KBM-7 (cell line): ENCODE measurements at places on chromosomes 1 and 21.

- DNase-seq = no peak
Observed at GRCh38 chr1:172517545-172517944, 15.4 kb upstream of the SUCO start.

DNA sequence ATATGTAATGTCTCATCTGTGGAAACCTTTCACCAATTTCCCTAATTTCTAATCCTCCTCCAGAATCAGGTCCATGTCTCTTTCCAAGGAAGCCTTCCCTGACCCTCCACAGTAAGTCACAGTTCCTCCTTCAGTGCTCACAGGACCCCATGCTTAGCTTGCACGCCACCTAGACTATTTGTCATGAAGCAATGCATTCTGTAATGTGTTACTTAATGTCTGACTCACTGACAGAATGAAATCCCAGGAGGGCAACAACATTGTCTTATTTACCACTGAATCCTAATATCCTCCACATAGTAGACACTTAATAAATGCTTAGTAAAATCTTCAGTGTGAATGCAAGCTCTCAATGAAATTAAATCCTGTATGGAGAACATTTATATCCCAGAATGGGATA, 245.9 kb upstream of the PLD5 start:
- no peak for DNase-seq

DNA sequence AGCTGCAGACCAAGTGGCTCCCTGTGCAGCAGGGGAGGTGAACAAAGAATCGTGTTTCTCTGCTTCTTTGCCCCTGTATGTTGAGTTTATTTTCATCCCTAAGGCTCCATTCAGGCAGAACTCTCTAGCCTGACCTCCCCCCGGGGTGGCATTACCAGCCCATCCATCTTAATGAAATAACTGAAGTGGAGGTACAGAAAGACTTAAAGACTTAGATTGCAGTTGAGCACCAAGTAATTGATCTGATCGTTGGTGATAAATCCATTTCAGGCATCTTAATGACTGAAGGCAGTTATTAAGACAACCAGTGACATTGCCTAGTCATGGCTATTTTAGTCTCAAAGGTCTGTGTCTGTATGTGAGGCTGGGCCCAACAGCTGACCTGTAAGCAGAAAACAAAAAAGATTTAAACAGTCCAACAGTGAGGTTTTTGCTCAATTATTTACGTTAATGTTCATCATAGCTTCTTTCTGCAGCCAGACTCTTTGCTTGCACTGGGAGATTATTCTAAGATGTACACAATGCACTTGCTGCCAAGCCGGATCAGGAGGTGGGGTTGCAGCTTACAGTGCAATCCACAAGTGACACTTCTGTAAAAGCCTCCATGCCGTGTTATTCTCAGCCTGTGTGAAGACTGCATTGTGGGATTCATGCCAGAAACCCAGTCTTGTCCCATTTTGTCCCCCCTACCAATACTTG, 363.0 kb upstream of the DUSP10 start:
- DNase-seq = no peak

DNA sequence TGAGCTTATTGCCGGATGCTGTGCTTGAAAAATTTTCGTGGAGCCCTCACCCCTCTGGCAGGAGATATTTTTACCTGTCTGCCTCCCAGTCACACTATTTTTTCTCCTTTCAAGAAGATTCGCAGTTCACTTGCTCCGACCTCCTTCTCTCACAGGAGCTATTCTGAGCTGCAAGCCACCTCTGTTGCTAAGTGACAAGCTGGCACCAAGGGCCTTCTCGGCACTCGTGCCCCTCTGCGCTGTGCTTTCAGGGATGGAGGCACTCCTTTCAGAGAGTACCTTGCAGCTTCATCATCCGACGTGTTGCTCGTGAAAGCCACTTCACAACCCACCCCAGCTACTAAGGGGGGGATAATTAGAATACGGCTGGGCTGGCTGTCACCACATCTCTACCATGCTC, 11.6 kb downstream of the SLC6A17 start:
- DNase-seq = no peak

DNA sequence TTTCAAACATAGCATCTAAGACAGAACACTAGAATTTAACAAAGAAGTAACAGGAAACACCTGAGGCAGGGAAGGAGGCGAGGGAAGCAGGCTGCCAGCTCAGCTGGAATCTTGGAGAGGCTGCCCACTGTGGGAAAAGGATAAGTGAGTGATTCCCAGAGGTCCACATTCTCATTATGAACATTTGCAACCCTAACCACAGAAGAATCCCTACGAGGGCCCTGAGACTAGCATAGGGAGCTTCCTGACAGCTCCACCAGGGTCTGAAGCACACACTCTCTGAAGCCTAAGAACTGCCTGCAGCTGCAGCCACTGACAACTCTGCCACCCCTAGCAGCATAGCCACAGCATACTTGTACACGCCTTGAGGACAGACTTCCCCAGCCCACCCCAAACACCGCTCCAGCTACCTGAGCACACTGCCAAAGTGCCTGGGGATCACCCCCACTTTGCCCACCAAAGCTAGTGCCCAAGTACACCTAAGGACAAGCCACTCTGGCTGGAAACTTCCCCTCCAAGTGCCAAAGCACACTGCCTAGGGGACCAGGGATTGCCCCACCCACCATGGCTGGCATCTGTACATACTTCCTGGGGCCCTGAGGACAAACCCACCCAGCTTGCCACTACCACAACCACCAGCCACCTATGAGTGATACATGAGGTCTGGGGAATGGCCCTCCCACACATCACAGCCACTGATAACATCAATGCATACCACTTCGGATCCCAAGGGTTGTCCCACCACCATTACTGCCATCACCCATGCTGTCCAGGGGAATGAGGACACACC, 76.6 kb upstream of the GUCA2A start:
- no peak for DNase-seq

- DNase-seq = no peak
Observed at GRCh38 chr1:68438310-68438709, 11.4 kb downstream of the RPE65 start.

DNA sequence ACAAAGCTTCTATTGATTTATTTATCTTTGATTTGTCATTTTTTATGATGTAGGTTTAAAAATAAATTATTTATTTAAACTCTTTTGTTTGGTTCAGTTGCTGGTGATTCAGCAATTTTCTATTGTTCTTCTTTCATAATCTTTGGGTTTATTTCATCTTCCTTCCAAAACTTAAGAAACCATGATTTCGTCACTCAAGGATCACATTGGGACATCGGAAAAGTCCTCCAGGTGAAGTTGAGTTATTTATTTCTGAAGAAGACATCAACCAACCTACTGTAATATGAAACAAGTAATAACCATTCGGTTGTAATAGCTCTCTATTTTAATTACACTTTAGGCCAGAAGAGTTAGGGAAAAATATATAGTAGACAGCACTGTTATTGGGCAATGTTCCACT, 23.0 kb upstream of the WLS start:
- no peak for DNase-seq

DNA sequence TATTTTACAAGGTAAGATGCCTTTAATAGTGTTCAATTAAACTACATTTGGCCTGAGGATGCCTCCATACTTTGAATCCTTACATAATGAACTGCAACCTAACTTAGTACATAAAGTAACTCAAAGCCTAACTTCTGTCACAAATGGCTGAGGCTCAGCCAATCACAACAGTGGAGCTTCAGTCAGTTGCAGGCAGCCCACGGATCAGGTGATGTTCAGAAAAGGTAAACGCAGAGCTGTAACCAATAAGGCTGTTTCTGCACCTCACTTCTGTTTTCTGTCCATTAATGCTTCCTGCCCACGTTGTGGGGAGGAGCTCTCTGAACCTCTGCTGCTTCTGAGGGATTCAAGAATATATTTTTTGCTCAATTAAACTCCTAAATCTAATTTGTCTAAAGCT, 94.8 kb upstream of the KIAA0040 start:
- DNase-seq = no peak

DNA sequence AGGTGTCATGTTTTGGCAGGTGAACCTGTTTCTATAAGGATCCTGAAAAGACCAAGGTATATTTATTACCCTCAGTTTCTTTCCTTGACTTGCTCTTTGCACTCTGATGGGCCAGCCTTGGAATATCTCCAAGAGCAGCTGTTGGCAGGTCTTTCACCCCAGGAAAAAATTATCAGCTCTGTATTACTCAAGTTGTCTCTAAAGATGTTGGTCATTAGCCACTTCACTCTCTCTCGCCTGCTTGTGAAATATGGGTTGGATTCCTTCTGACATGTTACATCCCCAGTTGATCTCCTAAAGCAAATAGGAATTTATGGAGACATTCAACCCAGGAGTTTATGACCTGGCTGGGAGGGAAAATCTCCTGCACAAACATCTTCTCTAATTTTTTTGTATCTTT, 85.9 kb downstream of the KCNJ15 start:
- no peak for DNase-seq

DNA sequence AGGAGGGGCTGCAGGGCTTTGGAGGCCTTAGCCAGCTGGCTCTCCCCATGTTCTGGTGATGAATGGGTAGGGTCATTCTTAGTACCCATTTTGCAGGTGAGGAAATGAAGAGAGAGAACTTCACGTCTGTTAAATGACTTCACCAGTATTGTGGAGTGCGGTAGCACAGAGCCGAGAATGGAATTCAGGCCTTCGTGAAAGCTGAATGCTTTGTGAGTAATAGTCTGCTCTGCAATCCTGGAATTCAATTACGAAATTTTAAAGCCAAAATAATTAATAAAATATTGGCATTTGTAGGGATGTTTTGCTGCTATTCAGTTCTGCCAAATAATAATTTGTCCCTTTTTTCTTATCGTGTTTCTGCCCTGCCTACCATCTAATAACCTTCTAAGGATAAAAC, 197.7 kb downstream of the GREM2 start:
- DNase-seq = no peak

- DNase-seq = no peak
Observed at GRCh38 chr1:169089776-169090175, 16.7 kb upstream of the ATP1B1 start.

DNA sequence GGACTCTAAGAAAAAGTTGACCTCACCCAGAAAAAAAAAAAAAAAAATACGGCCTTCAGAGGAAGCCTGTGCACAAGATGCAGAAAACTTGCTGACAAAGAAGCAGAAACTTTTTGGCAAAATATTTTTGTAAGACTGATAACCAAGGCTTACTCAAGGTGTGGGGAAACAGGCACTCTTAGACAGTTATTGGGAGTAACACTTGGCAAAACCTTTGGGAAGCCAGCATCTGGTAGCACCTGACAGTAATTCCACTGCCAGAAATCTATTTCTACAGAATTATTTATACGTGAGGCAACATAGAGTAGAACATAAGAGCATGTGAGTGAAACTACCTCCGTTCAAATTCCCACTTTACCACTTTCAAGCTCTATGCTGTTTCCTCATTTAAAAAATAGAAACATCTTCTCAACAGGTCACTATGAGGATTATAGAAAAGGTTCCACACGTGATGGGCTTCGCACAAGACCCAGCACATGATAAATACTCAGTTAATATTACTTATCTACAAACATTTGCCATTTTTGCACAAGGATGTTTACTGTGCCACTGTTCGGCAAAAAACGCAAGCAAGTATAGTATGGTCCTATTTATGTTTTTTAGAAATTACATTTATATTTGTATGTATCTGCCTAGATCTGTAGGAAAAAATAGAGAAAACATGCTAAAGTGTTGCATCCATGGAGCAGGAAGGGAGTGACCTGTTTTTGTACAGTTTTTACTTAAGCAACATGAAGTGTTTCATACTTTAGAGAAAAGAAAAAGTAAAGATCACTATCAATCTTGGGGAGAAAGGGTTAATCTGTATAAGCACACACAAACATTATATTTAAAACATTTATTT, 22.2 kb downstream of the MRPL39 start:
- DNase-seq = no peak

DNA sequence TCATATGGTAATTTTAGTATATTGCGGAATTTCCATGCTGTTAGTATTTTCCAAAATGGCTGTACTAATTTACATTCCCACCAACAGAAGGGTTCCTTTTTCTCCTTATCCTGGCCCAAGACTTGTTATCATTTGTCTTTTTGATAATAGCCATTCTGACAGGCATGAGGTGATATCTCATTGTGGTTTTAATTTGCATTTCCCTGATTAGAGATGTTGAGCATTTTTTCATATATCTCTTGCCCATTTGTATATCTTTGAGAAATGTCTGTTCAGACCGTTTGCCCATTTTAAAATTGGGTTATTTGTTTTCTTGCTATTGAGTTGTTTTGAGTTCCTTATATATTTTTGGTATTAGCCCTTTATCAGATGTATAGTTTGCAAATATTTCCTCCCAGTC, 14.0 kb downstream of the CAPZA1 start:
- DNase-seq = no peak

GRCh38 chr1:4972761-4973320, 318.4 kb downstream of the AJAP1 start:
- no peak for DNase-seq

DNA sequence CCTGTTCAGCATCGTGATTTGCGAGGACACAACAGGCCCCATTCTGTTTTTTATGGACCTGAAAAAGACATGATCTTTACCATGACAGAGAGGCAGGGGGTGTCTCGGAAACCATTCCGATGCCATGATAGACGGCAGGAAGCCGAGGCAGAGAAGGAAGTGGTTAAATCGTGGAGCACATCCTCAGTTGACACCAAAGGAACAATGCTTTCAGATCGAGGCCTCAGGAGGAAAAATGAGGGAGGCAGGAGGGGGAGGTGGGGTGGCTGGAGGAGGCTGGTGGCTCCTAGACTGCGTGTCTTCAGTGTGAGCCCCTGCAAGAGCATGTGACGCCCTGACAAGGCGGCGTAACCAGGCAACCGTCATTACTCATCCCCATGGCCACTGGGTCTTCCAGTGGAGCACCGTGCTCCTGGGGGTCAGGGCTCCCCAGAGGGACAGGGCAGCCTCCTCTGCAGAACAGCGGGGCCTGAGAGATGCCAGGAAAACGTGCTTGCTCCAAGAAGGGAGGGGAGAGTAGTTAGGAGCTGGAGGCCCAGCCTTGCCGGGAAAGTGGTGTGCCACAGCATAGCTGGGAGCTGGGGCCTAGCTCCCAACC, 172.8 kb upstream of the TMEM51 start:
- peak; percentile 7 for DNase-seq

DNA sequence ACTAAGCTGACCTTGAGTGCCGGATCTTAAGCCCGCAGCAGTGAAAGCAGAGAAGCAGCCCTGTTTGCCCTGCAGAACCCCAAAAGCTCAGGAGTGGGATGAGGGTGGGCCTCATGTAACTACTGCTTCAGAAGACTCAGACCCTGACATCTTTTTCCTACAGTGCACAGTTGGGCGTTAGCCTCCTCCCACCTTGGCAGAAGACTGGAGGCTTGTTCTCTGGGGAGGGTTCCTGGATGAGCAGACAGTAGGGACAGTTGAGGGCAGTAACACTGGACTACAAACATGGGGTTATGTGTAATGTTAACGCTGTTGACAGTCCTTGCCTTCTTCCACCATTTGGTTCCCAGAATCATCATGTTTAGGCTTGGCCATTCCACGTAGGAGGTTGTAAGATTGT, 9.6 kb downstream of the CTPS1 start:
- no peak for DNase-seq

GRCh38 chr1:167440345-167440744, 78.0 kb downstream of the CD247 start:
- DNase-seq = no peak

DNA sequence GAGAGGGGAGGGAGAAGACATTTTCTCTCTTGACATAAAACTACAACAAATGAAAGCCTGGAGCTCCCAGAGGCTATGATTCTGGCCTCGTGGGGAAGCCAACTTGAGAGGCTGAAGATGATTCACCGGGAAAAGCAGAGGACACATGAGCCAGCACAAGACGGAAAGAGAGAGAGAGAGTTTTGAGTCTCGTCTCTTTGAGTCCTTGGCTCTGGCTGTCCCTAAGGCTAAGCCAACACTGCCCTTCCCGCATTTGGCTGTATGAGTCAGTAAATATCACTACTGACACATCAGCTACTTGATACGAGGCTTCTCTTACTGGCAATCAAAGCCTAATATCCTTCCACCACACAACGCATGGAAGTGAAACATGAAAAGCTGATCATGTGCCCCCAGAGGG, 95.5 kb downstream of the GRIK3 start:
- DNase-seq = no peak
